DMS153 (cell line): ENCODE measurements at places on chromosomes 4 and X.

DNA sequence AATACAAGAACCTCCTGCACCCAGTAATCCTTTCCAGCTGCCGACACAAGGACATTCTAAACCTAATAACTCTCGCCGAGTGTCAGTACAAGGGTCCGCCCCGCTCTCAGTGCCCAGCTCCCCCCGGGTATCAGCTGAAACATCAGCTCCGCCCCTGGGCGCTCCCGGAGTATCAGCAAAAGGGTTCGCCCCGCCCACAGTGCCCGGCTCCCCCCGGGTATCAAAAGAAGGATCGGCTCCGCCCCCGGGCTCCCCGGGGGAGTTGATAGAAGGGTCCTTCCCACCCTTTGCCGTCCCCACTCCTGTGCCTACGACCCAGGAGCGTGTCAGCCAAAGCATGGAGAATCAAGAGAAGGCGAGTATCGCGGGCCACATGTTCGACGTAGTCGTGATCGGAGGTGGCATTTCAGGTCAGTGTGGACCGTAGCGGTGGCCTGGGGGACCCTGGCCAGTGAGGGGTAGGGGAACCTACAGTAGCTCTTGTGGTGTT is at the start of gene MAOA:
Gene MAOA (plus strand): TSS at position 295 of the 490 bp plus-strand sequence. CDS start 43 bp downstream, at position 338.
- no peak for DNase-seq

DNA sequence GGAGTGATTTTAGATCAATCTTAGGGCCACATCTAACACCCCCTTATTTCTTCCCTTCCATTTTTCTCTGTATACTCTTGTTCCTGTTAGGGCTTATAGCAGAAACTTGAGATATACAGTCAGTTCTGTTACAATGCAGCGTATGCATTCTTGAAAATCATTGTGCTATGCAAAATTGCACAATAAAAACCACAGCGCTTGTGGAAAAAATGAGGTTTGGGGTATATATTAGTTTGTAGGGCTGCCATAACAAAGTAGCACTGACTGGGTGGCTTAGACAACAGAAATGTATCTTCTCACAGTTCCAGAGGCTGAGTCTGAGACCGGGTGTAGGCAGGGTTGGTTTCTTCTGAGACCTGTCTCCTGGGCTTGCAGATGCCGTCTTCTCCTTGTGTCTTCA is 59.0 kb downstream of the WWC2 start:
- no peak for DNase-seq

GRCh38 chr4:114264877-114265291 is 285.4 kb upstream of the ARSJ start:
- no peak for DNase-seq

DNA sequence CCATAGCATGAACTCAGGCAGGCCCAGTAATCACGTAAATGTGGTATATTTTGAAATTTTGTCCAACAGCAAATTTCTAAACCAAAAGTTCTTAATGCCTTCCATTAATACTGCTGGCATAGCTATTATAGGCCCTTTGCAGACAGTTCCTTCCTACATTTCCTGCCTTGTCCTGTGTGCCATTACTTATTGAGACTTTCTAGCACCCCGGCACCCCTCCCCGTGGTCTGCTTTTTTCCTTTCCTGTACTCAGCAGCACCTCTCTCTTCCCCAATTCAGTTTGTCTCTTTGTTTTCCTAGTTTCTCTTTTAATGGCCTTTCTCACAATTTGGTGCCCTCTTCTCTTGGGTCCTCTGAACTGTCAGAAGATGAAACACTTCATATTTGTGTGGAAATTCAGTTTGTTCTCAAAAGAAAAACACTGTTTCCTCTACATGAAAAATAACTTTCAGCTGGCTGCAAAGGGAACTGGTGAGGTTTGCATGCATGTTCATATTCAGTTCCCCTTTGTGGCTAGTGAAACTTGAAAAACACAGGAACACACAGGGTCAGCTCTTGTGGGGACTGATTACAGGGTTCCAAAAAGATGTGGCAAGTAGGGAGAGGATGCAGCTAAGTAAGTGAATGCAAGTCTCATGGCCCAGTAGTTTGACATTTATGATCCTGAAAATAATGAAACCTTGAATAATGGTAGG is 17.1 kb downstream of the GPR34 start:
- no peak for DNase-seq

DNA sequence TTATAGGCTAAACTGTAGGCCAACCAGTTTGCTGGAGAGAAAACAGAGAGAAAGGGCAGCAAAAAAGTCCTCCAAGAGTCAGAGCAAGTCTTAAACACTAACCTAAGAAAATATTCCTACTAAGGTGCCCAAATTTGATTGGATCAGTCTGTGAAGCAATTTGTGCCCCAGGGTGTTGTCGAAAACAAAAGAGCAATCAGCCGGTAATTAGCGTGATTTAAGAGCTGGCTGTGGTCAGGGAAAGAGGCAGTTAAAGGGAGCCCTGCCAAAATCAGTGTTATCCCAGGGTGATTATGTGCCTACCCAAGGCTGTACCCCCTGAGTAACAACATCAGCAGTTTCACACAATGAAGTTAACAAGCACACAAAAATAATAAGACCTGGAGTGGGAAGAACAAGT is 6.4 kb upstream of the BRWD3 start:
- no peak for DNase-seq

GRCh38 chr4:145804116-145804515 is 124.2 kb downstream of the C4orf51 start:
- no peak for DNase-seq

- no peak for DNase-seq
These were observed 21.1 kb downstream of the FLNA start for GRCh38 chrX:154353172-154353843.

- no peak for DNase-seq
These were observed 882.2 kb downstream of the STIM2 start for GRCh38 chr4:27742816-27743215.

DNA sequence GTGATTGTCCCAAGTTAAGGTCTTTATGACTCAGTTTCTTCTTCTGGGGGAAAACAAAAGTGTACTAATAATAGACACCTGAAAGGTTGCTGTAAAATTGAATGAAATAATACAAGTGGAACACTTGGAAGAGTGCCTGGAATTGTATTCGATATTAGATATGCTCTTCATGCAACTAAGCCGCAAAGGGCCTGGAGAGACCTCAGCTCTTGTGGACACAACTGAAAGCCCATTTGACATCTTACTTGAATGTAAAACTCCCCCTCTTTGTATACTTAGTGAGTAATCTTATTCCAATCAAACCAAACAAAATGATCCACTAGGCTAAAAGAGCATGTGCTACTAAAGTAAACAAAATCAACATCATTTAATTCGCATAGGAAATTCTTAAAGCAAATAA is 511 bp upstream of the MAP9 start:
- DNase-seq, result peak; percentile 50

- DNase-seq, result no peak
These were observed 170.1 kb upstream of the SCML1 start for GRCh38 chrX:17567187-17567586.

DNA sequence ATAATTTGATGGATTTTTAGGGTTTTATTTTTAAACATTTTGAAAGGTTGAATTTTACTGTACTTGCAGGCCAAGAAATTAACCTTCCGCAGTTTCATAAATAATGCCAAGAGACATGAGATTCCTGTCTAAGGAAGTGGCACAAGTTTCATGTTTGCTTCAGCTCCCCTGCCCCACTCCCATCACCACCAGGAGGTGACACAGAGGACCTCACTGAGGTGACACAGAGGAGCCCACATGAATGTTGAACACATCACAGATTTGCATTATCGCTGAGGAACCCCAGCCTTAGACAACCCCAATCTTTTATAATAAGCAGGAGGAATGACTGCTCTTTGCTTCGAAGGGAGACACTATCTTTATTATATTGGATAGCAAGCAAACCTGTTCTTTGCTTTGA is 491.4 kb upstream of the ATOH1 start:
- no peak for DNase-seq

DNA sequence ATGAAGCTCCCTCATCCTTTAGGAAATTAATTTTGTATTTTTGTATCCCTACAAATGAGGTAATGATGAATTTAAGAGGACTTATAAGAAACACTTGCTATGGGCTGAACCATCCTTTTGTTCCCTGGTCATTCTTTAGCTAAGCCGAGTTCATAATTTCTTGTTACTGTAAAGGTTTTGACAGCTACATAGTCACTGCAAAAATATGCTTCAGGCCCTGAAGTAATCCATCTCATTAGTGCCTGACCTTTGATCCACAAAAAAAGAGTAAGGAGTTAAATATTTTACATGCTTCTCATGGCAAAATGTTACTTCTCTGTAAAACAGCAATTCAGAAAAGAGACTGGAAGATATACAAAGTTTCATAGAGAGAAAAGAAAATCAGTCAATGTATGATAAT is 290.6 kb upstream of the SLIT2 start:
- DNase-seq, result no peak

DNA sequence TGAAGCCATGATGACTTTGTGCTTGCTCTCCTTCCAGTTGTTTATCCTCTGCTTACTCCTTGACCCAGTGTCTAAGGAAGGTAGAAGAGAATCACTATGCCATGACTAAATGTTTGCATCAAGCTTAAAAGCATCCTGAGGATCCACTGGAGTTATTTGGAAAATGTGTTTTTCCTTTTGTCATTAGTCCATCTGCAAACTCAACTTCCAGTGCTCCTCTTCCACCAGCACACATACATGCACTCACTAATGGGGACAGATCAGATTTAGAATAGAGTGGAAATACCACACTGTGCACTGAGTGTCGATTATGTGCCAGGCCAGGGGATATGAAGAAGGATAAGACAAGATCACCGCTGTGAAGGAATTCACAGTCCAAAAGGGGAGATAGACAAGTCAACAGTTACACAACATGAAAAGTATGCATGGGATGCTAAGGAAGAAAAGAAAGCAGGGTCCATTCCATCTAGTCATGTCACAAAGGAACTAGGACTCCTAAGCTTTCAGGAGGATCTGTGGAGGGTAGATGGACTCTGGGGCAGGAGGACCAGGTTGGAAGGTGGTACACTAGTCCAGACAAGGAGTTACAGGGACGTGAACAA is 1.9 kb downstream of the OCIAD2 start:
- DNase-seq, result no peak

GRCh38 chrX:38799995-38800580 is 1.2 kb upstream of the MID1IP1 start:
- DNase-seq, result no peak

DNA sequence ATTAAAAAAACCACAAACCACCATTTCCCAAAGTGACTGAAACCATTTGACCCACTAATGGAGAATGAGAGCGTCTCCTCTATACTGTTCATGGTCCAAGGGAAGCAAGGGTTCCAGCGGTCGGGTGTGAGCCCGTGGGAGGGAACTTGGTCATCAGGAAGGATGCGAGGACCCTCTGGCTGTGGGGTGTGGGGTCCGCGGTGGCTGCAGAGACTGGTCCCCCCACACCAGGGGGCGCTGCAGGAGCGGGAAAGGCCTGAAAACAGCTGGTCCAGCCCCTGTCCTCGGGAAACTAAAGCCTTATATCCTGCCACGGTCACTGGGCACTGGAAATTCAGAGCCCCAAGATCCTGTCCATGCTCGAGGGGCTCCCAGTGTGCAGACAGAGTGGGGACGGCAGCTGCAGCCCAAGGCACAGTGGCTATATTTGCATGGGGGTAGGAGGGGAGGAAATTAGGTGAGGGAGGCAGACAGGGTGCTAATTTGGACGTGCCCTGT is 4.3 kb downstream of the BLOC1S4 start:
- DNase-seq, result no peak

DNA sequence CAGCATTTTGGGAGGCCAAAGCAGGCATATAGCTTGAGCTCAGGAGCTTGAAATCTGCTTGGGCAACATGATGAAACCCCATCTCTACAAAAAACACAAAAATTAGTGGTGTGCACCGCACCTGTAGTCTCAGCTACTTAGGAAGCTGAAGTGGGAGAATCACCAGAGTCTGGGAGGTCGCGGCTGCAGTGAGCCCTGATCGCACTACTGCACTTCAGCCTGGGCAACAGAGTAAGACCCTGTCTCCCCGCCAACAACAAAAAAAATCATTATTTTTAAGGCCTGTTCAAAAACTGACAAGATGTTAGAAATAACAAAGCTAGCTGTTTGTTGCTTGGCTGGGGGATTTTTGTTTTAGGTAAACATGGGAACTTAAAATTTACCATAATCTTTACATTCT is 5.1 kb downstream of the YTHDC1 start:
- DNase-seq, result no peak

DNA sequence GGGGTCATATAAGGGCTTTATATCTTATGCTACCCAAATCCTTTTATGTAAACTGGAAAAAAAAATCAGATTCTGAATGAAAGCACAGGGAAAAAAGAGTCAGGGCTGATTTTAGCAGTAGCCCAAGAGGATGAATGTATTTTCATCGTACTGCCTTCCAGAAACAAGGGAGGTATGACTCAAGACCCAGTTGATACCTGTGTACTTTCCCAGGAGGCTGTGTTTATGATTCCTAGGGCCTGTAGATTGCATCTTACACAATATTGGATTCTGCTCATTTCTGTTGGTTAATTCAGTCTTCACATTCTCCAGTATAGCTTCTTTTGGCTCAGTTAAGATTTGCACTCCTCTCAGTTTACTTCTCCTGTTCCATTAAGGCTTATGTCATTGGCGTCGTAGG is 127.9 kb upstream of the LIMCH1 start:
- no peak for DNase-seq

GRCh38 chr4:26762650-26763049 is 98.0 kb upstream of the STIM2 start:
- DNase-seq, result no peak

GRCh38 chr4:117700111-117700892 is 334.0 kb upstream of the NDST3 start:
- peak; percentile 0 for DNase-seq

DNA sequence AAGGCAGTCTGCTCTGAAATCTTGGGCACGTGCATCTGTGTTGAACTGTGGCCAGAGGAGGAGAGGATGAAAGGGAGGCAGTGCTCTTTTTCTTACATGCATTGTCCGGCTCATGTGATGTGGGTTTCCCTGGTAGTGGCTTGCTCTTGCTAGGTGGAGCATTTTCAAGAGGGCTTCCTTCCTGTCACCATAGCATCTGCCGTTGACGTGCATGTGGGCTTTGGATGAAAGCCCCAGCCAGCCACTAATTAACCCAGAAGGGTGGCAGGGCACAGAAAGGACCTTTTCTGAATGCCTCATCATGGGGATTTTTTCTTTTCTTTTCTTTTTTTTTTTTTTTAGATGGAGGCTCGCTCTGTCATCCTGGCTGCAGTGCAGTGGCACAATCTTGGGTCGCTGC is 121.3 kb downstream of the GPR143 start:
- DNase-seq, result peak; percentile 13

GRCh38 chr4:187612301-187612700 is 383.3 kb upstream of the ZFP42 start:
- no peak for DNase-seq

DNA sequence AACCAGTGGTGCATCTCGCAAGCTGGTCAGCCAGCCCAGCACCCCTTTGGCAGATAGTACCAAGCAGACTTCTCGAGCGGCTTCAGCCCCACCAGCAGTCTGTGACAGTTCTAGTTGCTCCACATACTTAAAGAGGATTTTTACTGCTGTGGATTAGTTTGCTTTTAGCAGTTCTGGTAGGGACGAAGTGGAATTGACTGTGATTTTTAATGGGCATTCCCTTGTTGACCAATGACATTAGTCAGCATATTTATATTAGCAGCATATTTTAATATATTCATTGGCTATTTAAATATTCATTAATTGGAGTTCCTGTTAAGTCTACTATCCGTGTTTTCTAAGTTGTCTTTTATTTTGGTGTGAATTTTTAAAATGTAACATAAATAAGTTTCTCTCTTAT is 500.9 kb upstream of the FAT1 start:
- DNase-seq, result no peak

GRCh38 chrX:10095698-10096432 is 60.9 kb upstream of the CLCN4 start:
- no peak for DNase-seq
